ENCODE measurements at places on chromosomes 12 and 14. TPM values are rescaled to one million over a fixed set of nuclear protein-coding genes. Genes with fewer than 3 reads are reported as not detected.

The GALNT16 gene
- 9.6 TPM for polyA plus RNA-seq

The NGB gene
- polyA plus RNA-seq, result not detected

The FOXN4 gene
- polyA plus RNA-seq, result not detected

The SOAT2 gene
- polyA plus RNA-seq, result not detected

The SIX6 gene
- not detected for polyA plus RNA-seq

The TNFAIP2 gene
- 24.6 TPM for polyA plus RNA-seq

The CDKN1B gene
- 21.7 TPM for polyA plus RNA-seq

The IRAK3 gene
- polyA plus RNA-seq, result 5.4 TPM

The C12orf54 gene
- polyA plus RNA-seq, result not detected

The LALBA gene
- not detected for polyA plus RNA-seq

The AKT1 gene
- polyA plus RNA-seq, result 95.7 TPM

The OAS3 gene
- polyA plus RNA-seq, result 3.0 TPM

The LBHD2 gene
- polyA plus RNA-seq, result 0.19 TPM

The FKBP4 gene
- polyA plus RNA-seq, result 18.7 TPM

The CMA1 gene
- polyA plus RNA-seq, result not detected

The ASIC1 gene
- polyA plus RNA-seq, result 0.59 TPM
